Thyroid gland (tissue), 4 donors: ENCODE measurements at places on chromosomes 2 and 18. TPM values are rescaled to one million over a fixed set of nuclear protein-coding genes. Genes with fewer than 3 reads are reported as not detected.

Gene SANBR
- total RNA-seq = 16.3 TPM

Gene FAM237A
- not detected for total RNA-seq

Gene RAB3GAP1
- total RNA-seq = 74.5 TPM

Gene CEP68
- 34.1 TPM for total RNA-seq

Gene SLC19A3
- total RNA-seq = 2.6 TPM

Gene GRB14
- 6.9 TPM for total RNA-seq

Gene RFX8
- not detected for total RNA-seq

Gene DYNC2LI1
- total RNA-seq = 37.7 TPM

Gene SERPINB3
- total RNA-seq = not detected

Gene STON1
- 12.1 TPM for total RNA-seq

Gene UGT1A8
- total RNA-seq = not detected

Gene POTEJ
- total RNA-seq = 0.27 TPM

Gene EPHA4
- total RNA-seq = 54.3 TPM

Gene GREB1
- total RNA-seq = 0.94 TPM

Gene KCNS3
- 6.2 TPM for total RNA-seq

Gene SPATA3
- not detected for total RNA-seq

Gene UGT1A10
- 0.27 TPM for total RNA-seq

Gene TBR1
- total RNA-seq = 0.11 TPM

Gene GREB1L
- total RNA-seq = 34.8 TPM

Gene LIMS4
- total RNA-seq = 4.0 TPM

Gene PROM2
- 21.4 TPM for total RNA-seq

Gene IFIH1
- total RNA-seq = 23.7 TPM

Gene SERPINB12
- not detected for total RNA-seq

Gene HOXD13
- total RNA-seq = not detected

Gene HOXD8
- 24.9 TPM for total RNA-seq

Gene MC2R
- total RNA-seq = not detected

Gene GDF7
- under 0.01 TPM for total RNA-seq

Gene FBXO36
- 8.9 TPM for total RNA-seq

Gene NYAP2
- not detected for total RNA-seq

Gene TMEM182
- total RNA-seq = 2.3 TPM

Gene MOGAT1
- total RNA-seq = not detected

Gene AMER3
- not detected for total RNA-seq

Gene TCF7L1
- 12.1 TPM for total RNA-seq

Gene KCNF1
- total RNA-seq = not detected

Gene DUSP19
- 5.9 TPM for total RNA-seq

Gene BOD1L2
- 1.3 TPM for total RNA-seq

Gene ASPRV1
- total RNA-seq = 1.7 TPM

Gene ATP9B
- 47.1 TPM for total RNA-seq

Gene TMEM169
- 2.0 TPM for total RNA-seq

Gene CNTNAP5
- not detected for total RNA-seq

Gene DDX1
- total RNA-seq = 72.9 TPM

Gene CSRNP3
- total RNA-seq = 9.0 TPM

Gene CXCR4
- total RNA-seq = 17.5 TPM

Gene KLHL30
- 0.22 TPM for total RNA-seq

Gene AQP12B
- not detected for total RNA-seq

Gene NEDD4L
- 105 TPM for total RNA-seq

Gene PTRHD1
- total RNA-seq = 12.6 TPM

Gene CRYBA2
- total RNA-seq = not detected
